ENCODE measurements at places on chromosomes 12 and 14.

DNA sequence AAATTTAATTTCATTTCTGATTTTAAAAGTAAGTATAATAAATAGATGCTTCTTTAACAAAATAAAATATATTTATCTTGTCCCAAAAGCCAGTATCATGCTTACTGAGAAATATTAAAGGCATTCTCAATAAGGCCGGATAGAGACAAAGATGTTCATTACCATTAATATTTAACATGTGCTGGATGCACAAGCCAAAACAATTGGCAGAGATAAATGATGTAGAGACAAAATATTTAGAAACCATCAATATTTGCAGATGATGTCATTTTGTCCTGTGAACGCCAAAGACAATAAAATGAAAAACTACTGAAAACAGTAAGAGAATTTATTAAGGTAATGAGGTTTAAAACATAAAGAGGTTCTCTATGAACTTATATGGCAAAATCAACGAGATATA lies 313.5 kb downstream of the ITPR2 start:
- no peak for DNase-seq

DNA sequence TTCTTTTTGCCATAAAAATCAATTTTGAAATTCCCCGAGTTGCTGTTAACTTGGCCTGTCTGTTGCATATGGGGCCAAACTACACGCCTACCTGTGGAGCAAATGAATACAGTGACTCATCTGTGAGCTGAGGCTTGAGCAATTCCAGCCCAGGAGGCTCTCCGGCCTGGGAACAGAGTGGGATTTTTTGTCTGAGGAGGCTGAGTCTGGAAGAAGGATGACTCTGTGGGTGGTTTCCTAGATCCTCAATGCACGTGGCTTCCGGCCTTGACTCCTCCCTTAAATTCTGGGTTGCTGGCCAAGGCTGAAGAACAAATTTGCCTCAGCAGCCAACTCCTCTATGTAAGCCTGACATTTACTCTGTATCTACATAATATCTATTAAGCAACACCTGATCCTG lies 124.1 kb downstream of the SSPN start:
- DNase-seq, result no peak

- DNase-seq, result no peak
Observed at GRCh38 chr12:125121106-125121505, 55.9 kb downstream of the AACS start.

- peak; percentile 30 for DNase-seq
Observed at GRCh38 chr12:50062728-50063460, 5.5 kb downstream of the ASIC1 start.

- DNase-seq, result no peak
Observed at GRCh38 chr12:75666939-75667334, 155.5 kb upstream of the KRR1 start.

- no peak for DNase-seq
Observed at GRCh38 chr12:71599210-71599609, 64.4 kb downstream of the ZFC3H1 start.

- DNase-seq, result no peak
Observed at GRCh38 chr12:26826437-26826836, 6.6 kb downstream of the ITPR2 start.

- DNase-seq, result no peak
Observed at GRCh38 chr14:72590577-72590976, 303.3 kb downstream of the DPF3 start.

Data from NCI-H2171 treated with DMSO at 0.1 percent for 48 hours (cell line).